OCI-LY7 (cell line): ENCODE measurements at places on chromosomes 4 and X.

DNA sequence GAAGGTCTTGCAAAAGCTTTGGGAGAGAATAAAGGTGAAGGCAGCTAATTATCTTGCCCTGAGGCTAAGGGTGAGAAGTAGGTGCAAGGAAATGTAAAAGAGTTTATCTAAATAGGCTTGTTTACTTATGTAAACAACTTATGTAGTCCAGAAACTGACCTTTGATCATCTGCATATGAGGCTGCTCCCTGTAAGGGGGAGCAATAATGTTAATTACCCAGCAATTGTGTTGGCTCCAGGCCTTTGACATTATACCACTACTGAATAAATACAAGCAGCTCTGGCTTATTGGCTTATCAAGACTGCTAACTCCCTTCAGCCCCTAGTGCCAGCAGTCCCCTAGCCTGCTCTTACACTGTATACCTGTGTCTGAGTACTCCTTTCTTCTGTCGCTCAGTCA, 303.7 kb upstream of the GNPDA2 start:
- no peak for DNase-seq

GRCh38 chrX:148878371-148878770, 378.0 kb downstream of the AFF2 start:
- no peak for DNase-seq

DNA sequence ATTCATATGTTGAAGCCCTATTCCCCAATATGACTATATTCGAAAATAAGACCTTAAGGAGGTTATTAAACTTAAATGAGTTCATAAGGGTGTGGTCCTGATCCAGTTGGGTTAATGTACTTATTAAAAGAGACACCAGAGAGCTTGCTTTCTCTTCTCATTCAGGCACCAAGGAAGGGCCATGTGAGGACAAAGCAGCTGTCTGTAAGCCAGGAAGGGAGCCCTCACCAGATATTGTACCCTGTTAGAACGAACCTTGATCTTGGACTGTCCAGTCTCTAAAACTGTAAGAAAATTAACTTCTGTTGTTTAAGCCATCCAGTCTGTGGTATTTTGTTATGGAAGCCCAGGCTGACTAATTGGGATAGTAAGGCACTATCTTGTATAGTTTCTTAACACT, 9.1 kb upstream of the YTHDC1 start:
- no peak for DNase-seq

- DNase-seq: no peak
Measured at GRCh38 chr4:165378745-165379677, at the start of gene CPE. CPE (plus strand) TSS chr4:165379008; CDS start chr4:165379222, 214 bp downstream.

DNA sequence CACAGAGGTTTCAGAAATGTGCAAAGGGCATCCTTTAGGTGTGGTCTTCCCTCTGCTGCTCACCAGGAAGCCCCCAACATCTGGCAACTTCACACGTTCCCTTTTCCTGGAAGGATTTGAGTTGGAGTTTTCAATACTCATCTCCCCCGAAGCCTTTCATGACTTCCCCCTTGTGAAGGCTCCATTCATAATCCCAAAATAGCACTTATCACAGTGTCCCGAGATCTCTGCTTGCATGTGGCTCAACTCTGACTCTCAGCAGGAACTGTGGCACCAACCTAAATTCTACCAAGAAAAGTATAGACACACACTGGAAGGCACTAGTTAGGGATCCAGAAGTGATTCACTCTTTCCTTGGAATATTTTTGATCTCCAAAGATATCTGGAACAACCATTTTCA, 40.5 kb upstream of the ZNF827 start:
- DNase-seq: no peak

DNA sequence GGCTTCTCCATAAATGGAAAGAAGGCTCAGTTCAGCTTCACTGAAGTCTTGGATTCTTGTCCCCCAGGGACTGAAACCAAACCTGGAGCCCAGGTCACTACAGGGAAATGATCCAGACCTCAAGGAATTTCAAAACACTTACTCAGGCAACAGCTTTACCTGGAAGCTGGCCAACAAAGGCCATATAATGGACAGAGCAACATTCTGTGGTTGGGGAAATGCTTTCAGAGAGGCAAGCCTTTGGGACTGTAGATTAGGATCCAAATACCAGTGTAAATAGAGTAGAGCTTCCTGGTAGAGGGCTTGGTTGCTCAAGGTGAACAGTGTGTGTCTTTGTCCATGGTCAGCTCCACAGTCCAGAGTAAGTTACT, 57.0 kb upstream of the PROM1 start:
- no peak for DNase-seq

- no peak for DNase-seq
Measured at GRCh38 chrX:142089193-142089592, 115.9 kb downstream of the MAGEC2 start.

DNA sequence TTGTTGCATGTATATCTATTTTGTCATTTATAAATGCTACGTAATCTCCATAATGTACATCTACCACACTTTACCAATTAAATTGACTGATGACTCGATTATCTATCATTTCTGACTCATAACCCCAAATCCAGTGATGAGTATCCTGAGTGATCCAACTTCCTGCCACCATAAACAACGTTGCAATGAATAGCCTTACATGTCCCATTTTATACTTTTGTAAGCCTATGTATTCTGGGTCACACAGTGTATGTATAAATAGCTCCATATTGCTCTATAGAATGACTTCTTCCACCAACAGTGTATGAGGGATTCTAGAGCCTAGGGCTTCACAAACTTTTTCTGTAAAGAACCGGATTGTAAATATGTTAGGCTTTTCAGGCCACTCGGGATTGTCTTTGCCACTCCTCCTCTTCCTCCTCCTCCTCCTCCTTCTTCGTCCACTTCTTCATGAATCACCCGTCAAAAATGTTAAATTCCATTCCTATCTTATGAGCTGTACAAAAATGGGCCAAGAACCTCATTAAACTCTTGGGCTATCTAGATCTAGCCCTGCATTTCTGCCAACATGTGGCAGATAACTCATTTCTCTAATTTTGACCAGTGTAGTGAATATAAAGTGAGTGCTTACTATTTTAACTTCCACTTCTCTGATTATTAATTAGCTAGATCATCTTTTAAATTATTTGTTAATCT, 672.2 kb upstream of the AMOT start:
- DNase-seq: no peak

GRCh38 chr4:30537456-30537855, 182.7 kb upstream of the PCDH7 start:
- DNase-seq: no peak

- DNase-seq: no peak
Measured at GRCh38 chrX:2410279-2411020, 90.3 kb downstream of the DHRSX start.

GRCh38 chrX:55754861-55755294, 37.3 kb downstream of the RRAGB start:
- DNase-seq: no peak

- DNase-seq: no peak
Measured at GRCh38 chr4:48360285-48361011, 19.1 kb downstream of the SLAIN2 start.

GRCh38 chr4:33989820-33990443, 2254.4 kb downstream of the ARAP2 start:
- no peak for DNase-seq

- no peak for DNase-seq
Measured at GRCh38 chr4:41143311-41144039, 70.9 kb downstream of the APBB2 start.

DNA sequence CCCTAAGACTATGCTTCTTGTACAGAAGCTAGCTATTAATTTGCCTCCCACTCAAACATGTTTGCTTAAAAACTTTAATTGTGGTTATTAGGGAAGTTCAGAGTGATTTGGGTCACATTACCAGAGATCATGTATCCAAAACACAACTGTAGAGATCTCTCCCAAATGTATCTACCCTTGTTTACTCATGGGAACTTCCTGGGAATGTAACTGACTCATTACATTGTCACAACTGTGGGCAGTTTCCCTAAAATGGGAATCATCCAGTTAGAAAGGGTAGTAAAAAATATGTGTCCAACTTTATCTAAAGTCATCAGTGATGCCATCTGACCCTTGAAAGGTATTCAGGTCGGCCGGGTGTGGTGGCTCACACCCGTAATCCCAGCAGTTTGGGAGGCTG, 40.3 kb upstream of the GLRA3 start:
- DNase-seq: no peak

DNA sequence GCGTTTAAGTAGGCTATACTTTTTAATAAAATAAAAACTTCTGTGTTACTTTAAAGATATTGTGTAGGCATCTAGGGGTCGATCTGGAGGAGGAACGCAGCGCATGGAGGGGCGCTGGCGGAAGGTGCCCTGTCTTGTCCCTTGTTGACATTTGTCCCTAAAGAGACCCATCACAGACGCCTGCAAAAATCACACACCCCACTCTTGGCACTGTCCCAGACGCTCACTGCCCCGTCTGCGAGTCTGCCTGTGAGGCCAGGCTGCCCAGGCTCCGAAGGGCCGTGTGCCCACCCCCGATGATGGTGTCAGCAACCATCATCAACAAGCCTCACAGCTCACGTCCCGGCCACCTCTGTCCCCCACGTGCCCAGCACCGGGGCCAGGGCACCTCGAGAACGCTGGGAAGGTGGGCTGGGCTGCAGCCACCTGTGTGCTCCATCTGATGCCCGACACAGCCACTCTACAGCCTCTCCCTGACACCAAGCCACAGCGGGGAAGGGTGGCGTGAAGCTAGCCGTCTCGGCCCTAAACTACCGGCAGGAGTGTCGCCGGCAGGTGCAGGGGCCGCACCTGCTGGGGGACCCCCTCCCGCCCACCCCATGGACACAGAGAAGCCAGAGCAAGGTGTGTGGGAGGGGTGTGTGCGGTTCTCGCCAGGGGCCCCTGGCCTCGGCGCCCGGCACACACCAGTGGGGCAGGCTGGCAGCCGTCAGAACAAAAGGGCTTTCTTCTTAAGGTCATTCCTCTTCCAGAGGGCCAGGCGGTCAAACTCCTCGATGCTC, 26.8 kb upstream of the AFAP1 start:
- no peak for DNase-seq
